ENCODE measurements at places on chromosomes 3 and 15. TPM values are rescaled to one million over a fixed set of nuclear protein-coding genes. Genes with fewer than 3 reads are reported as not detected.

NFKBIZ gene
- total RNA-seq = 70.2 TPM

AGBL1 gene
- total RNA-seq = not detected

CCR3 gene
- total RNA-seq = not detected

ELP6 gene
- total RNA-seq = 64.5 TPM

DNA sequence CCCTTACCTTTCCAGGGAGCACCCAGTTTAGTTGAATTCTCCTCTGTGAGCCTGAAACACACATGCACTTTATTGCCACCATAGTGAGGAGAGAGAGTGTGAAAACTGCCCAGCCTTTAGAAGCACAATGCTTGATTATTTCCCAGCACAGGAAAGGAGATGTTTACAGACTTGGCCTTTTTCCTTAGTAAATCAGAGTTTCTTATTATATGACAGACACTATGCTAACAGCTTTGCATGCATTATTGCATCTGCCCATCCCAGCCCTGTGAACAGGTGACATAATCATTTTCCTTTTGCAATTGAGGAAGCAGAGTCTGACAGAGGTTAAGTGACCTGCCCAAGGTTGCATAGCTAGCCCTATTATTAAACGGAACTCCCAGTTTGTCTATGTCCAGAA lies 36.5 kb downstream of the CAPN3 start:
- no peak for DNase-seq

DNA sequence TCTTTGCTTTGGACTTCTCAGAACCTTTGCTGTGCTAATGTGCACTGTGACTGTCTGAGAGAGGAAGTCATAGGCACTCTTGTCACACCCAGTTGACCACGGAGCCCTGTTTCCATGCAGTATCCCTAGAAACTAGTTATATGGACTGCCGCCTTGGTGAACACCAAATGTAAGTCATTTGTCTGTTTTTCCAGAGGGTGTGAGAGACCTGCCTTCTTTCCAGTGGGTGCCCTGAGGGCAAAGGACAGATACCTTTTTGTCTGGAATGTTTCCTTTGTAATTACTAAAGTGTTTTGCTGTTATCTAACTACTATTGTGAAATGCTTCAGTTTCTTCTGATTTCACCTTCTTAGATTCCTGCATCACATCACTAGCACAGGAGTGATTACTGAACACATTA lies 91.8 kb downstream of the LARS2 start:
- peak; percentile 22 for DNase-seq

GRCh38 chr3:192986379-192986778 lies 68.7 kb upstream of the MB21D2 start:
- peak; percentile 10 for DNase-seq

- DNase-seq = peak; percentile 72
These were observed 34.5 kb downstream of the PLA2G4D start for GRCh38 chr15:42059661-42060476.

DNA sequence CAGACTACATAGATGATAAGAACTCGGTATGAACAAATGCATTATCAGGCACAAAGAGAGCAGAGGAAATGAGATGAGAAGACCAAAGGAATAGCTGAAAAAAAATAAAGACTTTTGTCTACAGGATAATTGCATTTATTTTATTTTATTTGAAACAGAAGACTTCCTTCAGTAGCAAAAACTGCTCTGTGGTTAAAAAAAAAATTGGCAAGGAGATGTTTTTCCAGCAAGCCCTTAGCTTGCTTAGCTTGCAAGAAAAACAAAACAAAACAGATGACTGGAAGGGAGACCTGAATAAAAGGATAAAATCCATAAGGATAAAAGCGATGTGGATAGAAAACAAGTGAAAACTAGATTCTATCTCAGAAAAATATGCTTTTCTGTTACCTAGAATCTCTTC lies 9.1 kb upstream of the PPM1L start:
- no peak for DNase-seq

DNA sequence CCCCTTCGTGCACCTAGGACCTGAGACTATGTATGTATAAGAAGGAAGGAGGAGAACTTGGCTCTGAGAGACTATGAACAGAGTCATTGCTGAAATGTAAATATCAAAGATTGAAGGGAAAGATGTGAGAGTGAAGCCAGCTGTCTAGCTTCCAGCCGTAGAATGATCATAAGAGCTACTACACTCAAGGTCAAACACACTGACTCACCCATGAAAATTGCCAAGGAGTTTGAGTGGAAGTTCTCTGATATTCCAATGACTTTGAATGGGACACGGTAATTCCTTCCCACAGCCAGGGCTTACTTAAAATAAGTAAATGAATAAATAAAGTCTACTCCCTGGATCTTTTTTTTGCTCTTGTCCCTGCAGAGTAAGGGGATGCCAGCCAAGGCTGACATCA lies 398.9 kb upstream of the TPRG1 start:
- DNase-seq = peak; percentile 64

Measured in PC-3 (cell line).